CD4-positive, CD25-positive, alpha-beta regulatory T cell (primary cell): ENCODE measurements at places on chromosomes 1 and 21. TPM values are rescaled to one million over a fixed set of nuclear protein-coding genes. Genes with fewer than 3 reads are reported as not detected.

The RSPO1 gene
- not detected for polyA plus RNA-seq

The CAPN2 gene
- polyA plus RNA-seq: 132 TPM

The CD1C gene
- polyA plus RNA-seq: not detected

The COL16A1 gene
- polyA plus RNA-seq: not detected

The KRTAP12-2 gene
- polyA plus RNA-seq: not detected

The GPR25 gene
- 41.0 TPM for polyA plus RNA-seq

The BEST4 gene
- 0.78 TPM for polyA plus RNA-seq

The CDK18 gene
- not detected for polyA plus RNA-seq
